CD4-positive, alpha-beta T cell treated with Interleukin-10 for 1 hour (primary cell): ENCODE measurements at places on chromosomes 1 and 21.

DNA sequence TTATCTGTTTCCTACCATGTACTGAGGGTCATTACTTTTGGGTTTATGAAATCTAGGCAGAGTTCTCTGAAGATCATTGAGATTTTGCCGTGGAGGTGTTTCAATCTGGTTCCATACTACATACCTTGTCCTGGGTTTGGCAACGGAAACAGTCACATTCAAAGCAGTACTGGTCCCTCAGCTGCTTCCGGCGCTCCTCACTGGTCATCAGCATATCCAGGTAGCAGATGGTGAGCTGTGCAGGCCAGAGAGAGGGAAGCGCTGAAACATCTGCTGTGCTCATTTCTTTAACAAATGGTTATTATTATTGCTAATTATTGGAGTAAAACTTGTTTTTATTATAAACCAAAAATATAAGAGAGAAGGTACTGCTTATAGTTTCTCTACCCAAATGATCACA, 591.7 kb downstream of the SMYD3 start:
- DNase-seq, result no peak

DNA sequence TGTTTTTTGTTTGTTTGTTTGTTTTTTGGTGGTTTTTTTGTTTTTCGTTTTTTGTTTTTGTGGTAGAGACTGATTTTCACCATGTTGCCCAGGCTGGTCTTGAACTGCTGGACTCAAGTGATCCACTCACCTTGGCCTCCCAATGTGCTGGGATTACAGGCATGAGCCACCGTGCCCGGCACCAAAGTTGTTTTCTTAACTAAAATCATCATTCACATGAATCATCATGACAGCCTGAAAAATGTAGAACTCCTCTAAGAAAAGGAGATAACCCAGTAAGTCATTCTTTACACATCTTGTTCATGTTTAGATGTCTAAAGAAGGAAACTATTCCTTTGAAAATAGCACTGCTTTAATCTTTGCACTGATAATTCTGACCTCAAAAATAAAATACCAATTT, 37.5 kb downstream of the DISP1 start:
- no peak for DNase-seq

DNA sequence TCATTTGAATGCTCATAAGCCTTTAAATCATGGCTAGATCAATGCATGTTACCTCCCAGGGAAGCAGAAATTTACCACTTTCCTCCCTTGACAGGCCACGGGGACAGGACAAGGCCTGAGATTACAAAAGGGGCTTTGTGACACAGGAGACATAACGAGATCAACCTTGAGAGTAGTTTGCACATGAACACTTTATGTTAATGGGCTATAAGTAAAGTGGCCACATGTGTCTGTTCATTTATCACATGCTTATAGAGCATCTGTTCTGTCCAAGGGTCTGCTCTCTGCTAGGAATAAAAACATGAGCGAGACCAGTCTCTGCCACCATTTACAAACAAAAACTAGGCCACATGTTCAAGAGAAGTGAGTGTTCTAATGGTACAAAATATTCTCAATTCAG, 144.1 kb upstream of the C8B start:
- DNase-seq, result no peak

DNA sequence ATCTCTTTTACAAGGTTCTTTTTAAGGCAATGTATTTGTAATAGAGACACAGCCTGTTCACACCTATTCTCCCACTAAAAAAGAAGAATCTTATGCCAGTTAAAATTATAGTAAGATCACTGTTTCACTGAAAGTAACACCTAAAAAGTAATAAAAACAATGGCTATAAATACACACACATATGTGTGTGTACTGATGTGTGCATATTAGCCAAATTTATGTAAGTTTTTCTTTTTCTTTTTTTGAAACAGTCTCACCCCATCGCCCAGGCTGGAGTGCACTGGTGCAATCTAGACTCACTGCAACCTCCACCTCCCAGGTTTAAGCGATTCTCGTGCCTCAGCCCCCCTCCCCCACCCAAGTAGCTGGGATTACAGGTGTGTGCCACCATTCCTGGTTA, 56.8 kb upstream of the SLC30A10 start:
- DNase-seq, result no peak

- peak; percentile 70 for DNase-seq
Measured at GRCh38 chr21:44089001-44089911, 17.9 kb upstream of the PWP2 start.
